Stimulated activated CD8-positive, alpha-beta memory T cell treated with anti-CD3 and anti-CD28 coated beads, Interleukin-7, amount 100 ng/mL, for 48 hours (primary cell): ENCODE measurements at places on chromosomes 1 and 21.

GRCh38 chr1:229124520-229125124 lies 146.3 kb upstream of the RAB4A start:
- DNase-seq, result no peak

DNA sequence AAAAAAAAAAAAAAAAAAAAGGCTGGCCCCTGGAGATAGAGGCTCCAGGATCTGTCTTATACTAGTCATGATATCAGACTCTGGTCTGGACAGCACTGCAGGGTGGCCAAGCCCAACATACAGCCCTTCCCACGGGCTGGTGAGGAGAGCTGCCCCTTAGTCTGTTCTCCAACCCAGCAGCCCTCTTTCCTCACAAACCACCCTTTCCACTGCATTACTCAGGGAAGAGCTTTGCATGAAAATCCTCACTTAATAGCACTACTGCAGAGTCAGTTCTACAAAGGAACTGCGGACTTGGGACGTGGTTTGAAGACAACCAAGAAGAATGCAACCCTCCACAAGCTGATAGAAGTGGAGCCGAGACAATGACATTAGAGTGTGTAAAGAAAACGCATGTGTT lies 5.7 kb downstream of the BCAR3 start:
- no peak for DNase-seq

- no peak for DNase-seq
These were observed 3.9 kb upstream of the NHLH1 start for GRCh38 chr1:160363010-160363409.

GRCh38 chr1:180254854-180255253 lies 24.8 kb downstream of the LHX4 start:
- no peak for DNase-seq
